ENCODE measurements at places on chromosomes 16 and 17.

DNA sequence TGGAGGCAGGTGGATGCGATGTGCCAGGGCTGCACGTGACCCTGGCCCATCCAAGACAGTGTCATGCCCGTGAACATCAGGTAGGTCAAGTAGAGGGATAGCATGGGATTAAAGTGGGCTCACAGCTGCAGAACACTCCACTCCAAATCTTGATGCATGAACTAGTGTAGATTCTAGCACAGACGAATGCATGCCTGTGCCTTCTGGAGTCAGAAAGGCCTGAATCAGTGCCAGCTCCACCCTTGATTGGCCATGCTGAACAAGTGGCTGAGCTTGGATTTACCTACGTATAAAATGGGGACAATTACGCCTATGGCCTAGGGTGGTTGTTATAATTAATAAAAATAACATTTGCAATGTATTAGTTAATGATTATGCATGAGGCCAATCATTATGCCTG is 10.6 kb downstream of the IRX3 start:
- no peak for DNase-seq

GRCh38 chr16:17339764-17340541 is 130.8 kb downstream of the XYLT1 start:
- DNase-seq, result no peak

DNA sequence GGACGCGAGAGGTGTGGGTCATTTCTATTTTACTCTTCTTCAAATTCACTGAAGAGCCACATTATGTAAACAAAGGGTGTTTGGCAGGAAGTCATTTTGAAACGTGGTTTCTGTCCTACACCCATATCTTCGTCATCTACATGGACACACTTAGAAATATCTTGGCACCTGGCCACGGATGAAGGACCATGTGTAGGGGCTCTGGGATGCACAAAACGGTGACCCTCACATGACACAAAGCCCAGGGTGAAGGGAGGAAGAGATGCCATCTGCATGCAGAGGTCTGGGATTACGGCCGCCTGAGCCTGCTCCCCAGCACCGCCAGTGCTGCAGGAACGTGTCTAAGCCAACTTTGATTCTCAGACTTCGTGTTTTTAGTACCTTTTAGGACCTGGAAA is 130.2 kb upstream of the CHMP6 start:
- DNase-seq, result no peak

GRCh38 chr17:27895123-27895895 is 2.1 kb upstream of the LYRM9 start:
- no peak for DNase-seq

DNA sequence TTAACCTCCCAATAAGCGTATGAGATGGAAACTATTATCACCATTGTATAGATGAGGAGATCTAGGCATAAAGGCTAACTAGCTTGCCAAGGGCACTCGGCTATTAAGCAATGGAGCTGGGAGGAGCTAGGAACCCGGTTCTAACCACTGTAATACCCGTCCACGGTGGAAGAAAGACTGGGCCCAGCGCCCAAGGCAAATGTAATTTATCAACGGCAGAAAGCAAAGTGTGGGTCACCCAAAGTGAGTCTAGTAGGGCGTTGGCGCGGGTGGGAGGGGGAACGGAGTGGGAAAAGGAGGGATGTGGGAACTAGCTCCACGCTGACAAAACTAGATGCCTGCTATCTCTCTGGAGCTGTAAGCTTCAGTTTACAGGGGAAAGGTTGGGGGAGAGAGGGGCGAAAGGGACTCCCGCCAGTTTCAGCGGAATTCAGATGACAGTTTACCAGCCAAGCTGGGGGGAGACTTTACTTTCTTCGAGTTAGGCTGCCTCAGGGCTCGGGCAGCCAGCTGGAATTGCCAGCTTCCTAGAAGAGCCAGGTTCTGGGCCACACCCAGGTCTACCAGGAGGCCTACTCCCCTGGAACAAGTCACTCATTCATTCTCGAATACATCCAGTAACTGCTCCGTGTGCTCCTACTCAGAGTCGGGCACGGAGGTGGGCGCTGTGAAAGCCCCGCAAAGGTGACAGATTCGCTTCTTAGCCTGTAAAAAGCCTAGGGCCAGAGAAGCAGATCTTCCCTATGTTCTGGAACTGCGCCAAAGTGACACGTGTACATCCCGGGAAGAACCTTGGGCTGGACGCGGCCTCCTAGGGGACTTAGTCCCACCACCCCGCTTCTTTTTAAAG is 837 bp downstream of the LRRC59 start:
- DNase-seq, result peak; percentile 20

GRCh38 chr16:49992825-49993224 is 32.2 kb upstream of the CNEP1R1 start:
- no peak for DNase-seq

Data from iPS-NIHi11 (cell line).